ENCODE measurements at places on chromosomes 12 and 14. TPM values are rescaled to one million over a fixed set of nuclear protein-coding genes. Genes with fewer than 3 reads are reported as not detected.

The ERC1 gene
- 42.9 TPM for total RNA-seq

The SERPINA5 gene
- not detected for total RNA-seq

The PLEKHH1 gene
- total RNA-seq = 4.7 TPM

The DHRS2 gene
- not detected for total RNA-seq

The PGF gene
- total RNA-seq = 56.6 TPM

The SPX gene
- total RNA-seq = 6.3 TPM

The GLT1D1 gene
- not detected for total RNA-seq

The CCDC59 gene
- total RNA-seq = 58.4 TPM

The TSPAN11 gene
- under 0.01 TPM for total RNA-seq

The RACGAP1 gene
- 9.6 TPM for total RNA-seq

The WSB2 gene
- total RNA-seq = 234 TPM

The CCDC197 gene
- total RNA-seq = not detected

The EID3 gene
- total RNA-seq = 1.9 TPM

The OR4L1 gene
- not detected for total RNA-seq

The MYL6 gene
- total RNA-seq = 590 TPM

The TMEM132C gene
- not detected for total RNA-seq

The MGP gene
- 0.79 TPM for total RNA-seq

The CLEC1B gene
- total RNA-seq = not detected

The COPZ1 gene
- total RNA-seq = 89.5 TPM

The TSPAN19 gene
- not detected for total RNA-seq

The GALNT16 gene
- total RNA-seq = not detected

The WDR89 gene
- total RNA-seq = 15.1 TPM

The LRRC43 gene
- under 0.01 TPM for total RNA-seq

The EPYC gene
- not detected for total RNA-seq

The RESF1 gene
- 47.0 TPM for total RNA-seq

The FOXG1 gene
- not detected for total RNA-seq

The CCDC196 gene
- total RNA-seq = not detected

The LTBR gene
- 60.6 TPM for total RNA-seq

The SBNO1 gene
- 20.2 TPM for total RNA-seq

The CAMKK2 gene
- total RNA-seq = 9.5 TPM

The PAH gene
- total RNA-seq = not detected

The CD163 gene
- not detected for total RNA-seq

The HOXC9 gene
- not detected for total RNA-seq

The PLEKHG7 gene
- total RNA-seq = under 0.01 TPM

The RFX4 gene
- total RNA-seq = not detected

The CAPZA3 gene
- total RNA-seq = not detected

The CCDC198 gene
- total RNA-seq = not detected

The BICDL1 gene
- total RNA-seq = 30.7 TPM

All from bronchial epithelial cell (primary cell).